HuH-7 (cell line): ENCODE measurements at places on chromosomes 6 and 20.

DNA sequence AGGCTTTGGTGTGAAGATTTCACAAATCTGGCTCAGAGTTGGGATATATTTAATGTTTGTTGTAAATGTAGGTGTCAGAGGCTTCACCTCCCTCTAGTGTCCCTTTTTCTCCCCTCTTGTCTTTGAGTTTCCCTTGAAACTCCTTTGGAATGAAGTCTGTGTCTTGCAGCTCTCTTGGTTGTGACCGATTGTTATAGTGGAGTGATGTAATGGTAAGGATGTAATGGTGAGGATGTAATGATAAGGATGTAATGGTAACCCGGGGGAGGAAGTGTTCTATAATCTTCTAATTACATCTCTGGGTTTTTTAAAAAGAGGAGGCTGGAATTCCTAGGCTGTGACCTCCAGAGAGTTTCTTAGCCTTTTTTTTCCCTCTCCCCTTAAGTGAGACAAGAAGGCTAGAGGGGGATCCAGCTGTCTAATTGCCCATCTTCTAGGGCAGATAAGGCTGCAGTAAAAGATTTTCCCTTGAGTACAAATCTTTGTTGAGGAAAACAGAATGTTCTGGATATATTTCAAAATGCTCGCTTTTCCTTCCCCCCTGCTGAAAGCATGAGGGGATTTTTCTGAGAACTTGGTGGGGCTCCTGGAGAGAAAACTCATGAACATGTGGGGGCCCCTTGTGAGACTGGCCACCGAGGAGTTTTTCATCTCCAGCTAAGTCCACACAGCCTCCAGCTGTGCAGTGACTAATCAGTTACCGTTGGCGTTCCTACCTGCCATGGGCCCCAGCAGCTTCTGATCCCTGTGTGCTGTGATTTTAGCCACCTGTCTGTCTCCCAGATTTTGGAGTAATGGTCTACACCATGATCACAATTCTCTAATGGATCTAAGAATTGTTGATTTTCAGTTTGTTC is 156.7 kb upstream of the PMEPA1 start:
- DNase-seq: no peak

GRCh38 chr6:25403150-25403549 is 124.0 kb downstream of the CARMIL1 start:
- DNase-seq: no peak

DNA sequence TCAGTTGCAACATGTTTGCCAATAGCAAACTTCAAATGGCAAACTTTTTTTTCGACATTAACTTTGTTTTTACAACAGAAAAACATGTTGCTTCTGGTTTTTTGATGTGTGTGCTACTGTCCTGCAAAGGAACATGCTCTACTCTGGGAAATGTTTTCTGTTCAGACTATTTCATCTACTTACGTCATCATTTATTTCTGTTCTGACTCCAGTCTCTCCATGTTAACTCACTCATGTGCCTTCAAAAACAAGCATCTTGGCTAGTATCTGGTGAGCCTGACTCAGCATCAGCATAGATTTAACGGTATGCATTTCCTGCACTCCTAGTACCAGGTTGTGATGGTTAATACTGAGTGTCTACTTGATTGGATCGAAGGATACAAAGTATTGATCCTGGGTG is 36.1 kb upstream of the MAP7 start:
- no peak for DNase-seq

- no peak for DNase-seq
These were observed 44.3 kb upstream of the IRF4 start for GRCh38 chr6:347232-347631.

DNA sequence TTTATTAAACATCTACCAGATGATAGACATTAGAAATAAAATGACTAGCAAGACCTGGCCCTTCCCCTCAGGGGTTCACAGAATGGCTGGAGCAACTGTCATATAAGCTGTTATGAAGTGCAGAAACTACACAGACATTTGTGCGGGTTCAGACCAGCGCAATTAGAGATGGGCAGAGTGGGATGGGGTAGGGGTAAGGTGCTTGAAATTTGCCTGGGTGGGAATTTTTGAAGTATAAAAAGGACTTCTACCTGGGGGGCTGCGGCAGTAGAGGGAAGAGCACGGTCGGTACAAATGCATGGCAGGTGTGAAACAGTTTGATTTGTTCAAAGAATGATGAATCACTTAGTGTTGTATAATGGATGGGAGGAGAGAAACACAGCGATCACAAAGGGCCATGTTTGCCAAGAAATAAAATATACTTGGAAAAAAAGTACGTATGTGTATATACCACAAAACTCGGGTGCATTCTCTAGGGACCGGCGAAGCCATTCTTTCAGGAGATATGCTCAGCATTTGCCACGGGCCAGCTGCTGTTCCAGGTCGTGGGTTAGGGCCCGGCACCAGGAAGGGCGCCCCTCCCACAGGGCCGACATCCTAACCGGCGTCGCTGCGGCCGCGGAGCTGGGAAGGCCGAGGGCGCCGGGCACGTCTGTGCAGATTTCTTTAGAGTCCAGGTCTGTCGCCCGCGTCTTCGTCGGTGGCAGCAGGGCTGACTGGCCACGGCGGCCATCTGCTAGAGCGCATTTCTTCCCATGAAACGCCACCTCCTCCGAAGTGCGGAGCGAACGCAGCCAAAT is 809 bp upstream of the NOL7 start:
- peak; percentile 26 for DNase-seq

- DNase-seq: peak; percentile 32
These were observed 973 bp upstream of the BRD2 start for GRCh38 chr6:32967151-32968091.

- DNase-seq: no peak
These were observed 375.0 kb upstream of the ARID1B start for GRCh38 chr6:156402227-156402626.

GRCh38 chr6:148365041-148365440 is 22.4 kb downstream of the SASH1 start:
- no peak for DNase-seq

DNA sequence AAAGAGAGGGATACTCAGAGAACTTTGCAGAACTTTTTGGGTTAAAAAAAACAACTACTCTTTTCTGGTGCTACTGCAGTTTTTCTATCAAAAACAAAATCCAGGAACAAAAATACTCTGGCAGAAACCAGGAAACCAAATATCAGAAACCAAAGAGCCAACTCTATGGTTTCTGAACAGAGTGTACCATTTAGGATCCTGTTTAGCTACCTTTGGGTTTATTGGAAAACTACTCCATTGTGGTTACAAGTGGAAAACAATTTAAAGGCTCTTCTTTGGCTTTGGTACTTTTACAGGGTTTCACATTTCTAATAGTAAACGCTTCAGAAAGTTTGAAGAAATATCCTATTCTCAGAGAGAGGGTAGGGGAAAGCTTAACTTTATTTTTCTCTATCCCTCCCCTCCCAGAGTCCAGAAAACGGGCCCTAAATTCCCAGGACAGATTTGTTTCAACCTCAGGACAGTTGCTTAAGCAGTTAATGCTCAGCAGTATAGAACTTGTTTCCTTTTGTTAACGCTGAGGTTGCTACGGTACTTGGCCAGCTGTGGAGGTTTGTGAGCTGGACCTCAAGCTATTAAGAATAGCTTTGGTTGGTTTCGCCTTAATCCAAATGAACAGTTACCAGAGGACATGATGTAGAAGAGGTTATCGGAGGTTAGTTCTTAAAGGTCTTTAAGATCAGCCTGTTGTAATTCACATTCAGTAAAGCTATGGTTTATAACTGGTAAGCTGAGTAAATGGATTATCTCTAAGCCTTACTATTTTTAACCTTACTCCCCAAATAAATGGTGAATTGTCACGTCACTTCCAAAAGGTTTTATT is 47.9 kb downstream of the FOXO3 start:
- no peak for DNase-seq

DNA sequence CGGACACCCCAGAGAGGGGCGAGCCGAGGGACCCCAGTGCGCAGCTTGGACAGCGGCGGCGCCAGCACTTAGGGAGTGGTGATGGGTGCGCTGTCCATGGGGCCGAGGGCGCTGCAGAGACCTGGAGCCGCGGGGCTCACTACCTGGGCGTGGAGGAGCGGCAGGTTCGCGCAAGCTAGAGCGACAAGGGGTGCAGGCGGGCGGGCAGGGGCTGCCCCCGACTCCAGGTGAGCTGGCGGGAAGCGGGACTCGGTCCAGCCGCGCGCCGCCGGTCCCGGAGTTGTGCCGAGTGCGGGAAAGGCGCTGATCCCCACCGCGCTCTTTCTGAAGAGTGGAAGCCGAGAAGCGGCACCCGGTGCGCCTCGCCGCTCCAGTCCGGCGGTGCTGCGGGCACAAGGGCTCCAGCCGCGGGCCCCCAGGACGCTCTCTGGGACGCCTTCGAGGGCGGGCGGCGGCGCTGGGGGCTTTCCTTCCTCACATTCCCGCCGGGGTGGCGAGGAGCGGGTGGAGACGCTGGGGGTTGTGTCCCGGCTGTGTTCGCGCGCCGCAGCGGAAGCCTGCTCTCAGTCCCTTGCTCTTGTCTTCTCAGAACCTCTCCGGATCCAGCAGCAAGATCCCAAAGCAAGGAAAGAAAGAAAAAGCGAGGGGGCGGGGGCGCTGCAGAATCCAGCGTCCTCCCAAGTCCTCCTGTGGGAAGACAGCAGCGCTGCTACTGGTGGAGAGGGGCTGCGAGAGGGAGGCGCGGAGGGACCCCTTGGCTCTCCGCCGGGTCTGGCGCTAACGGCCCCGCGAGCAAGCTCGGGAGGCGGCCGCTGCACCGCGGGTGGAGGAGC is at the start of gene B3GAT2:
TSS of gene B3GAT2 (minus strand) at position 610 of the 833 bp plus-strand sequence. CDS start 631 bp downstream, outside the sequence.
- DNase-seq: peak; percentile 36

DNA sequence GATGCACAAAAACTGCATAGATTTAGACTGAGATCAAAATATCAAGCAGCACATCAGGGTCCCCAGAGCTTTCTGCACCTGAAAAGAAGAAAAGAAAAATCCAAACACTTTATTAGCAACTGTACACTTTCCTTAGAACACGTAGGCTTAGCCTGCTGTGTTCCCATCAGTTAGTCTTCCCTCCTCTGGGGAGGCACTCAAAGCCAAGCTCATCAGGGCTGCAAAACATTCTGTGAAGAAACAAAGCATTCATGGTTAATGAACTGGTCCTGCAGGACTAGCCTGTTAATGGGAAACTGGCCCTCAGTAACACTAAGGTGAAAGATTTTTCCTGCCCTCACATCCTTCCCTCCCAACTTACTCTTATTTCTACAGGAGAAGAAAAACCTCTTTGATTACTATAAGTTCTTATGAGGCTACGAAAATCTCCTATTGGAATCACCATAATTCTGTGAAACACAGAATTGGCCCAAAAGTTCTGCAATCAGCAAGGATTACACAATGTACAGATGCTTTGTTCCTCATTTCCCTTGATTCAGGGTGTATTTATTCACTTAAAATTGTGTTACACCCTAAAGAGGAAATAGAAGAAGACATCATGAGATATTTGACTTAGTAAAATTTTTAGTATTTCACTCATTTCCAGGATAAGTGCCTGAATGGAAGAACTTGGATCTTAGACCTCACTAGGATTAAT is 901.0 kb upstream of the MAP3K7 start:
- DNase-seq: no peak

- DNase-seq: no peak
These were observed 51.3 kb downstream of the PTPN1 start for GRCh38 chr20:50561379-50562078.

DNA sequence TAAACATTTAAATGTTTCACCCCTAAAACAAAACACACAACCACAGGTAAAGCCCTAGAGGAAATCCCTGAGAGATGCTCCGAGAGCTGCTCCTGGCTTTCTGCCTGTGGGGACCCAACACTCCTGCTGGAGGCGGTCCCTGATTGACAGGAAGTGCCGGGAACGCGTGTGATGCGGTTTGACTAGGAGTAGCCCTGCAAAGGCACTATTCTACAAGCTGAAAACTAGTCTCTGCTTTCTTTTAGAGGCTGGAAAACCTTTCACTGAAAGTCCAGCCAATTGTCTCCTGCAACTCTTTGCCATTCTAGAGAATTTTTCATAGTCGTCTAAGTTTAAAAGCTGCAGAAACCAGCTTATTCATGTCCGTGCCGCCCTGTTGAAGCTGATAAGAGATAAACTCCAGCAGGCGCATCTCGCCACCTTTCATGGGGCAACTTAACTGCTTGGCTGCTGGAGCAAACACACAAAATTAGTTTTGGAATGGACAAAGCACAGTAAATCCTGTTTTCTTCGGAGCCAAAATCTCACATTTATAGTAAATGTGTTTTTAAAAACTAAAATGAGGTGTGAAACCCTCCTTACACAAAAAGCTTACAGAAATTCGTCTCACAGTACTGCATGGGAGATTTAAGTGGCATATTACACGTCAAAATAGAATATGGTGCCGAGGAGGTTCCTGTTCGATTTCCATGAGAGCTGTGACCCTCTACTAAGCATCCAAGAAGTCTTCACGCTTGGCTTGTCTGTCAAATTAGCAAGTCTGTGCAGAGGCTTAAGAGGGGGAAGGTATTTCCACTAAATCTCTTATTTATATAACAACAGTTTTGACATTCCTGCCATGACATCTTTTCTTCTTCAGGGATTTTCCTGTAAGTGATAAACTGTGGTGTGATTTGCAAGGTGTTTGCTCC is 46.9 kb downstream of the DACT2 start:
- DNase-seq: no peak

DNA sequence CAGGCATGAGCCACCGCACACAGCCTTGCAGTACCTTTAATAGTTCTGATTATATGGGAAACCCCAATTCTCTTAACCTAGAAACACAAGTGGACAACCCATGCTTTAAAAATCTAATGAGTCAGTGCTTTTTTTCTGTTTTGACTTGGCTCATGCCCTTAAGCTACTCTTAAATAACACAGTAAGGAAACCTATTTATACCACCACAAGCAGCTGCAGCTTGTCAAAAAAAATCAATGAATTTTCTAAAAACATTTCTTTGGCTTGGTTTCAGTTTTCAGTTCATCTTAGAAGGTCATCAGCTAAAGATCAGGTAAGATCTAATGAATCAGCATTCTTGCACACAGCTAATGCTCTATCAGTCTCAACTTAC is 124.1 kb upstream of the DST start:
- no peak for DNase-seq

DNA sequence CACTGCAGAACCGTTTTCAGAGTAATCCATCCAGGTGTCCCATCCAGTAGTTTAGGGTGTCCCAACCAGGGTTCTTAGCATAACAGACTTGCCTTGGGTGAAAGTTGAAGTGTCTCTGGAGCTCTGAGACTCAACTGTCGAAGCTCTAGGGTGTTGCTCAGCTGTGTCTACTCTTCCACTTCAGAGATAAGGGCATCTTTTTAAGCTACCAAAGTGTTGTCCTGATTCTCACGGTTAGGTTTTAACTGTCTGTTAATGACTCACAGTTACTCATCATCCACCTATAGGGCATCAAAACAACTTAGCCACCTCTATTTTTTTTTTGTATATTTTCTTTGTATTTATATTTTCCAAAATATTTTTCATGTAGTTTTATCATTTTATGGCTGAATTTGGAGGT is 36.9 kb upstream of the TBX18 start:
- no peak for DNase-seq

GRCh38 chr20:53613748-53614147 is 20.1 kb upstream of the ZNF217 start:
- DNase-seq: no peak

- no peak for DNase-seq
These were observed 6.2 kb downstream of the NOL4L start for GRCh38 chr20:32578840-32579390.

- peak; percentile 31 for DNase-seq
These were observed 142.3 kb downstream of the PLCB4 start for GRCh38 chr20:9211016-9211760.
